ENCODE measurements at places on chromosomes 4 and X. TPM values are rescaled to one million over a fixed set of nuclear protein-coding genes. Genes with fewer than 3 reads are reported as not detected.
A peak's percentile ranks its signal among the peaks of the same experiment; 100 is the strongest.

The STATH gene
- total RNA-seq: not detected

DNA sequence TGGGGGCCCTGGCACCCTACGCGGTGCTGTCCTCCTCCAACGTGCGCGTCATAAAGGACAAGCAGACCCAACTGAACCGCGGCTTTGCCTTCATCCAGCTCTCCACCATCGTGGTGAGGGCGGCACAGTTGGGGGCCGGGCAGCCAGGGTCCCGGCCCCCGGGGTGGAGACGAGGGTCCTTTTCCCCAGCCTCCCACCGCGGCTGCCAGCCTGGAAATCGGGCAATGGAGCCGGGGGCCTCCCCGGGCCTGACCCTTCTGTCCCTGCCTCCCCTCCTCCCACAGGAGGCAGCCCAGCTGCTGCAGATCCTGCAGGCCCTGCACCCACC, 13.7 kb upstream of the UBA1 start:
- no peak for DNase-seq

DNA sequence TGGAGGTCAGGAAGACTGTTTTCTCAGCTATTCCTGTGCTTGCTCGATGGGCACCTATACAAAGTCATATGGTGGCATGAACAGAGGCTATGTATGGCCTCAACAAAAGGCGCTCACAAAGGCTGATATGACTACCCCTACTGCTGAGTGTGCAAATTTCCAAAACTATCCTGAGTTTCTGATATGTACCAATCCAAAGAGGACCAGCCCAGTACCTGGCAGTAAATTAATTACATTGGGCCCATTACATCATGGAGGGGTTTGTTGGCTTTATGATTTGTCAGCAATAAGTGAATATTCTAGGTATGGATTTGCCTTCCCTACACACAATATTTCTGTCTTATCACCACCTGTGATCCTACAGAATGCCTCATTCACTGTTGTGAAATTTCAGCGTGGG, 12.3 kb downstream of the MAGED1 start:
- no peak for DNase-seq

GRCh38 chr4:180587379-180587778, 1655.8 kb upstream of the TENM3 start:
- DNase-seq: no peak

- DNase-seq: peak; percentile 97
These were observed 67.9 kb downstream of the PPP3CA start for GRCh38 chr4:101279377-101279871.

DNA sequence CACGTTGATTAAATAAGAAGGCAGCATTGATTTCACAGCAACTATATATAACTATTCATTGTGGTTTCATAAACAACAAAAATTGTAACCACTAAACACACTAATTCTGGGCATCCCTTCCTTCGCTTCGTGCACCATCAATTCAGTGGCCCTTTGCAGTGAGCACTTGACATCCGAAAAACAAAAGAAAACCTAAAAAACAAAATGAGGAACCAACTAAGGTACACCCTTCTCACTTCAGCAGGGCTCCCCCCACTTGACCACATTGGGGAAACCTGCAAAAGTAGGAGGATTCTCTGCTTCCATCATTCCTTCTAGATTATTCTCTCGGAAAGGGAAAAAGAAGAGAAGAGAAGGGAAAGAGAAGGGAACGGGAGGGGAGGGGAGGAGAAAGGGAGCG, 28.3 kb downstream of the NBDY start:
- DNase-seq: no peak

- no peak for DNase-seq
These were observed 135.4 kb downstream of the GC start for GRCh38 chr4:71648448-71648847.

GRCh38 chr4:120055162-120055561, 11.5 kb downstream of the MAD2L1 start:
- DNase-seq: no peak

The GATA1 gene
- total RNA-seq: not detected

The PPBP gene
- not detected for total RNA-seq
